ENCODE measurements at places on chromosomes 13 and 19. TPM values are rescaled to one million over a fixed set of nuclear protein-coding genes. Genes with fewer than 3 reads are reported as not detected.

Gene EPS8L1
- total RNA-seq = 17.3 TPM

Gene ZIC2
- not detected for total RNA-seq

Gene LTBP4
- 24.4 TPM for total RNA-seq

DNA sequence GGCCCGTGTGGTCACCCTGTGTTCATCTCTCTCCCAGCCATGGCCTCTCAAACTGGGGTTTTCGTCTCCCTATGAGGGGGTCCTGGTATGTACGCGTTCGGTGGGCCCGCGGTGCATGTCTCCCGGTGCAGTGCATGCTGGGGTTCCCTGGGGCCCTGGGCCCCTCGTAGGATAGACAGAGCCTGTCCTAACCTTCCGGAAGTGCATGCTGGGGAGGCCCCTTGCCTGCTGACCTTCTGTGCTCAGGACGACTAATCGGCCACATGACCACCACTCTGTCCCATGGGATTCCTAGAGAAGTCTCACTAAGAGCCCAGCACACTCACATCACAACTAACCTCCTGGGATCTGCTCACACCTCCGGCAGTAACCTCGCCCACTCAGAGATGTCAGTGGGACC lies 4.9 kb upstream of the USE1 start:
- DNase-seq = no peak

DNA sequence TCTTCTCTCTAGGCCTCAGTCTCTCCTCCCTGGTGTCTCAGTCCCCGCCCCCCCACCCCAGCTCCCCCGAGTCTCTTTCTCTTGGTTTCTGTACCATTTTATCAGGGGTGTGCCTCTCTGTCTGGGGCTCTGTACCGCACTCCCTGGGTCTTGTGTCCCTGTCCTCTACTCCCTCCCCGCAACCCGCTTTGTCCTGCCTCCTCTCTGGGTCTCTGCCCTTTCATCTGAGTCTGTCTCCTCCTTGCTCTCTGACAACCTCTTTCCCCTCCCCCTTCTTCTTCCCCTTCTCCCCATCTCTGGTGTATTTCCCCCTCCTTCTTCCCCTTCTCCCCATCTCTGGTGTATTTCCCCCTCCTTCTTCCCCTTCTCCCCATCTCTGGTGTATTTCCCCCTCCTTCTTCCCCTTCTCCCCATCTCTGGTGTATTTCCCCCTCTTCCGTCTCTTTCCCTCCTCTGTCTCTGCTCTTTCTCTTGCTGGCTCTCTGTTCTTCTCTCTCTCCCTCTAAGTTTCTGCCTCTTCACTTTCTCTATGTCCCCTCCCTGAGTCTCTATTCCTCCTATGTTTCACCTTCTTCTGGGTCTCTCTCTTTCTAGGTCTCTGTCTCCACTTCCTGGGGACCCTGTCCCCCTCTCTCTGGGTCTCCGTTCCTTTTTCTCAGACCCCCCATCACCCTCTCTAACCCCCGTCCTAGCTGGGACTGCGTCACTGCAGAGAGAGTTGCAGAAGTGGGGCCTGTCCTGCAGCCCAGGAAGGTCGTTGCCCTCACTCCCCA lies 2.2 kb upstream of the KCNC3 start:
- DNase-seq = no peak

DNA sequence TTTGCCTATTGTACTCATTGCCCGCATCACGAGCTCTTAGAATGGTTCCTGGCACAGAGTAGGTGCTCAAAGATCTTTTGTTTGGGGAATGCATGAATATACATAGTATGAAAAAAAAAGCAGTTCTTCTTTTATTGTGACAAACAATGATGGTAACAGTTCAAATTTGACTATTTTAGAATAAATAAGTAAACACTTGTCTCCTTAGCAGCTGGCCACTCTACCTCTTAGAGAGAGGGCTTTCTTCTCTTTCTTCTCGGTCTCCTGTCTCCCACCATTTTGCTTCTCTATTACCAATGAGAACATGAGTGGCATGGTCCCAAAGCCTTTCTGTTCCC lies 639 bp upstream of the SLAIN1 start:
- DNase-seq = no peak

GRCh38 chr13:32142956-32143375 lies 111.4 kb downstream of the FRY start:
- DNase-seq = peak; percentile 65

- no peak for DNase-seq
Observed at GRCh38 chr19:23049256-23049655, 46.3 kb upstream of the ZNF728 start.

DNA sequence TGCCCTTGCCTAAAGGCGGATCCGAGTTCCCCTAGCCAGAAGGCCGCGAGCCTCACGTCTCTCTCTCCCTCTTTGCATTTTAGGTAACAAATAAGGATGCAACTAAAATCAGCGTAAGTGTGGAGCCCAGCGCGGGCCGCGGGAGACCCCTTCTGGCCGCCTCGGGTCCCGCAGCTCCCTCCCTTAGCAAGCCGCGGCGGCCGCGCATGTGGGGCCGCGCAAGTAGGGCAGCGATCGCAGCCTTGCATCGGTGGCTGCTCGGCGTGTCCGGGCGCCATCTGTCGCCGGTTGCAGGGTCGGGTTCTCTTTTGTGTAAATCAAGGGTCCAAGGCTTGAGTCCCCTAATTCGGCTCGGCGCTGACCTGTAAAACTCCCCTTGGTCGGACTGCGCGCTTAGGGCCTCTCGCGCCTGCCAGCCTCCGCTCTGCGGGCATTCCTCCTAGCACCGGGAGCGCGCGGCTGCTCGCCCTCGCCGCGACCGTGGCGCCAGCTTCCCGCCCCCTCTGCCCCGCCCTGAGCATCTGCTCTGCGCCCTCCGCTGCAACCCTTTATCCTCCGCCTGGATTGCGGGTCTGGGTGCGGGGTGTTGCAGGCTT lies 2.7 kb downstream of the VSTM2B start:
- no peak for DNase-seq

DNA sequence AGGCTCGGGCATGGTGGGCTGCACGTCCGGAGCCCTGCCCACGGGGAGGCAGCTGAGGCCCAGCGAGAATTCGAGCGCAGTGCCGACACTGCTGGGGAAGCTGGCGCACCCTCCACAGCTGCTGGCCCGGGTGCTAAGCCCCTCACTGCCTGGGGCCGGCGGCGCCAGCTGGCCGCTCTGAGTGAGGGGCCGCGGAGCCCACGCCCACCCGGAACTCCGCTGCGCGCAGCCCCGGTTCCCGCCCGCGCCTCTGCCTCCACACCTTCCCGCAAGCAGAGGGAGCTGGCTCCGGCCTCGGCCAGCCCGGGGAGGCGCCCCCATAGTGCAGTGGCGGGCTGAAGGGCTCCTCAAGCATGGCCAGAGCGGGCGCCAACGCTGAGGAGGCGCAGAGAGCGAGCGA lies 2080.4 kb downstream of the PCDH9 start:
- DNase-seq = no peak

- no peak for DNase-seq
Observed at GRCh38 chr13:30466358-30466714, 600 bp upstream of the HMGB1 start.

GRCh38 chr13:40002016-40002415 lies 346.6 kb downstream of the COG6 start:
- no peak for DNase-seq

GRCh38 chr19:6890401-6890913 lies 3.1 kb downstream of the ADGRE1 start:
- no peak for DNase-seq

GRCh38 chr13:37381502-37381901 lies 217.1 kb downstream of the POSTN start:
- DNase-seq = no peak
